ENCODE measurements at places on chromosomes 7 and 10. TPM values are rescaled to one million over a fixed set of nuclear protein-coding genes. Genes with fewer than 3 reads are reported as not detected.

- DNase-seq = no peak
- no peaks in the 10 kb centered on the region for H3K36me3 ChIP-seq
- no peak overlapping the region for H3K27ac ChIP-seq
- no peak overlapping the region for H3K4me3 ChIP-seq
- H3K27me3 ChIP-seq = no peaks in the 10 kb centered on the region
These were observed 44.7 kb downstream of the GRK5 start for GRCh38 chr10:119252051-119252465.

The AGR3 gene
- total RNA-seq = not detected

DNA sequence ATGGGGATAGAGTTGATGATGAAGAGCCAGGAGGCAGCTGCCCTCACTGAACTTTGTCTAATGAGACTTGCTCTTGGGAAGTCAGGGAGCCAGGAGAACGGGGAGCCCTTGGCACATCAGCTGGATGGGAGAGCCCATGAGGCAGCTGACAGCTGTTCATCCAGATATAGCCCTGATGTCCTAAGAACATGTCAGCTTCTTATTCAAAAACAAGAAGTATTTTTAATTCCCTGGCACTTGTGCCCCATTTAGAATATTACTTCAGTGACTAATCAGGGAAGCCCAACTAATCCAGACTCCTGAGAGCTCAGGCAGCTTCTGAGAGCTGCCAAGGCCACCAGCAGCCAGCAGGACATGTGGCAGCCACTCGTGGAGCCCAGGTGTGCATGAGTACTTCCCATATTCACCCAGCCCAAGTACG, 363.4 kb downstream of the GRID1 start:
- H3K4me3 ChIP-seq = no peak overlapping the region
- peaks cover 22% of the 10 kb centered on the region for H3K27me3 ChIP-seq
- no peak for DNase-seq
- H3K36me3 ChIP-seq = no peaks in the 10 kb centered on the region
- H3K27ac ChIP-seq = no peak overlapping the region

- H3K27me3 ChIP-seq = peaks cover 5% of the 10 kb centered on the region
- peaks cover 14% of the 10 kb centered on the region for H3K36me3 ChIP-seq
- peak within 1 kb of the TSS; percentile 79 for H3K27ac ChIP-seq
- peaks cover 27% of the 10 kb centered on the region for H3K4me1 ChIP-seq
- peak within 1 kb of the TSS; percentile 88 for H3K4me3 ChIP-seq
These were observed at the start of gene MINPP1 for GRCh38 chr10:87504640-87505365. MINPP1 (plus strand) TSS chr10:87504893; CDS start chr10:87504916, 23 bp downstream.

The LIPN gene
- total RNA-seq = not detected

The PAX2 gene
- not detected for total RNA-seq

GRCh38 chr7:1026721-1027161, 17.6 kb upstream of the GPR146 start:
- peak overlapping the region; percentile 75 for H3K4me3 ChIP-seq
- H3K4me1 ChIP-seq = peaks cover 20% of the 10 kb centered on the region
- H3K27me3 ChIP-seq = no peaks in the 10 kb centered on the region
